ENCODE measurements at places on chromosomes 4 and X.

- no peak for DNase-seq
Observed at GRCh38 chrX:23919706-23920320, 12.0 kb downstream of the CXorf58 start.

DNA sequence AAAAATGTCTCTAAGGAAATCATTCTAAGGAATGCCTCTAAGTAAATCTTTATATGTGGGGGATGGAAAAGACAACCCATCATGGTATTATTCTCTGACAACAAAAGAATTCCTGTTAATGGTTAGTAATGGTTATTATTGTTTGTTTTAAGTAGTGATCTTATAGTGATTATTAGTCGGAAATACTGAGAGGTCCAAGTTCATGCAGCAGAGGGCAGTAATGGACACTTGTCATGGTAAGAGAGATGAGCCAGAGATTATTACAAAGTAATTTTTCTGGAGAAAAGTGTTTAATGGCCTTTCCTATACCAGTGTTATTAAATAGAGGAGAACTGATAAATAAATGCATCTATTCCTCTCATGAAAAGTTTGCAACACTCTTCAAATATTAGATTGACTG, 8.1 kb upstream of the DKK2 start:
- no peak for DNase-seq

GRCh38 chr4:151930372-151930771, 169.6 kb upstream of the GATB start:
- DNase-seq: no peak

DNA sequence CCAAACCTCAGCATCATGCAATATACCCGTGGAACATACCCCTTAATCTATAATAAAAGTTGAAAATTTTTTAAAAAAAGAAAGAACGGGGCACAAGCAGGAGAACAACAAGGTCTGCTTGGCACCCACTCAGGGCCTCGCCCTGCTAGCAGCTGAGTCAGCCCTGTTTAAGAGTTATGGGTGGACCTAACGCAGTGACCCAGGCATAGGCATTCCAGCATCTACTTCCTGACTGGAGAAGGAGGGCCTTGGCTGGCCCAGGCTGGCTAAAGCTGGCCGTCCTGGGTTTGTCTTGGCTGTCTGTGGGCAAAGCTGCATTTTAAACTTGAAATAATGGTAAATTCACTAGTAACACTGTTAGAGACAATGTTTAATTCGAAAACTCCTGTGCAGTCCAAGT, 236.7 kb upstream of the PGRMC2 start:
- DNase-seq: no peak

GRCh38 chrX:129661369-129661768, 6.6 kb upstream of the APLN start:
- no peak for DNase-seq

GRCh38 chr4:108345862-108346817, 177.4 kb upstream of the LEF1 start:
- DNase-seq: no peak

DNA sequence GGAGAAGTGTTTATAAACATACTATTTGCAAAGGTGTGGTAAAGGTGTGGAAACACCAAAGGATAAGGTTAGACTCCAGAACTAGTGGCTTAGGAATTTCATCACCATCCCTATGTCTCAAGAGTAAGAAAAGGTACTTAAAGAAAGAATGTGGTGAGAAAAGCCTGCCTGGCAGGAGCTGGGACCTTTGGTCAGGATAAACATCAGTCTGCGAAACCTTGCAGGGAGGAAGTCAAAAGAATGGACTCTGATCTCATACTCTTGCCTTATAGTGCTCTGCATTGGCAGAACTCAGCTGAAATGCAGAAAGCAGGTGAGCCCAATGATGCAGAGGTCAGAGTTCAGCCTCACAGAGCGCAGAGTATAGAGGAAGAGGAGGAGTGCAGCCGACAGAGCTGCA, 97.2 kb upstream of the NR3C2 start:
- no peak for DNase-seq

Measured in T follicular helper cell (primary cell).